ENCODE measurements at places on chromosomes 3 and 15. TPM values are rescaled to one million over a fixed set of nuclear protein-coding genes. Genes with fewer than 3 reads are reported as not detected.

ROBO2 gene
- 14.5 TPM for total RNA-seq

LMAN1L gene
- total RNA-seq, result not detected

CFAP100 gene
- not detected for total RNA-seq

COLQ gene
- 0.18 TPM for total RNA-seq

ANKRD34C gene
- not detected for total RNA-seq

GOLGA8T gene
- not detected for total RNA-seq

CIDEC gene
- not detected for total RNA-seq

RYR3 gene
- 0.18 TPM for total RNA-seq

MESP2 gene
- 0.28 TPM for total RNA-seq

ITIH3 gene
- total RNA-seq, result 1.1 TPM

STRIT1 gene
- total RNA-seq, result not detected

SERINC4 gene
- not detected for total RNA-seq

PLA2G4D gene
- total RNA-seq, result not detected

SPSB4 gene
- total RNA-seq, result not detected

RBMS3 gene
- 127 TPM for total RNA-seq

TUSC7 gene
- not detected for total RNA-seq

PLEKHO2 gene
- total RNA-seq, result 19.0 TPM

MYL3 gene
- total RNA-seq, result not detected

THRB gene
- under 0.01 TPM for total RNA-seq

ZNF502 gene
- 5.7 TPM for total RNA-seq

HTR3E gene
- total RNA-seq, result not detected

GHSR gene
- not detected for total RNA-seq

CILP gene
- not detected for total RNA-seq

HIGD2B gene
- not detected for total RNA-seq

TMIE gene
- not detected for total RNA-seq

IL17RD gene
- total RNA-seq, result 0.72 TPM

MEIS2 gene
- 50.3 TPM for total RNA-seq

AGBL1 gene
- not detected for total RNA-seq

ALPK3 gene
- total RNA-seq, result under 0.01 TPM

EPHA3 gene
- 0.18 TPM for total RNA-seq

CHL1 gene
- total RNA-seq, result 1.6 TPM

GOLGA6D gene
- total RNA-seq, result not detected

LYZL4 gene
- total RNA-seq, result not detected

ATP10A gene
- total RNA-seq, result 12.8 TPM

METTL6 gene
- 21.5 TPM for total RNA-seq

CHDH gene
- total RNA-seq, result under 0.01 TPM

GMNC gene
- total RNA-seq, result 0.18 TPM

C3orf85 gene
- total RNA-seq, result not detected

BCL2A1 gene
- 4.5 TPM for total RNA-seq

NTRK3 gene
- under 0.01 TPM for total RNA-seq

ARGFX gene
- not detected for total RNA-seq

CLDN18 gene
- not detected for total RNA-seq

PML gene
- 10.3 TPM for total RNA-seq
